ENCODE measurements at places on chromosomes 16 and 17.

- DNase-seq = no peak
Observed at GRCh38 chr17:40347319-40348135, 17.0 kb downstream of the GJD3 start.

DNA sequence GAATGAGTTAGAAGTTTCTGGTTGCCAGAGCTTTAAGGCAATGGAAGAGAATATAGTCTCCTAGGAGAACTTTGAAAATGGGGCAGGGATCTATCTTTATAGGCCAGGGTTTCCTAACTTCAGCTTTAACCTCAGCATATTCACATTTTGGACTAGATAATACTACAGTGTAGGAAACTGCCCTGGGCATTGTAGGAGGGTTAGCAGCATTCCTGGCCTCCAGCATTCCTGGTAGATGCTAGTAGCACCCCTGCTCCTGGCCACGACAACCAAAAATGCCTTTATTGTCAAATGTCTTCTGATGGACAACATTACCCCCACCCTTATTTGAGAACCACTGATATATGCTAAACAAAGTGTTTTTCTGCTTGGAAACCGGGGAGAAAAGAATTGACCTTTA is 27.8 kb upstream of the MYO18A start:
- no peak for DNase-seq

DNA sequence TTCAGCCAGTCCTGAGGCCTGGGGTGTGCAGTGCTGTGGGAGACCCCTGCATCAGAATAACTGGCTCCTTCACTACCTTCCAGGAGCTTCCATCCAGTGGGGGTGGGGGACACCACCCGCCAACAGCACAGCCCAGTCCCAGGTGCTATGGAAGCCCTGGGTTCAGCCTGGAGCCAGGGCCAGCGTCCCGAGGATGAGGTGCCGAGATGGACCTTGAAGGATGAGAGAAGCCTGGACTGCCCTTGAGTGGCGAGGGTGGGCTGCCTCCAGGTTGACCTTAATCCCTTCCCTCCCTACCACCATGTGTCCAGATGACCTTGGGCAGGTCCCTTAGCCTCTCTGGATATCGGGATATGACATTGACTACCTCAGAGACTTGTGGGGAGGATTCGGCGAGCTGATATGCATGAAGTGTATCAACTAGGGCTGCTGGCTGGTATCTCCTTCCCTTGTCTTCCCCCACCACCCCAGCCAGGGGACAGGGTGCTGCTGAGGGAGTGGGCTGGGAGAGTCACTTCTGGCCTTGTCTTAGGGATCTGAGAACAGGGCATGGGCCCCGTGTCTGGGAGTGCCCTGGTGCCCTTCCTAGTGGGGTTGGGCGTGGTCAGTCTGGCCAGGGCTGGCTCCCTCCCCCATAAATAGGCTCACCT is 14.2 kb upstream of the LASP1NB start:
- no peak for DNase-seq

GRCh38 chr17:41667280-41668041 is 21.2 kb upstream of the EIF1 start:
- DNase-seq = no peak

DNA sequence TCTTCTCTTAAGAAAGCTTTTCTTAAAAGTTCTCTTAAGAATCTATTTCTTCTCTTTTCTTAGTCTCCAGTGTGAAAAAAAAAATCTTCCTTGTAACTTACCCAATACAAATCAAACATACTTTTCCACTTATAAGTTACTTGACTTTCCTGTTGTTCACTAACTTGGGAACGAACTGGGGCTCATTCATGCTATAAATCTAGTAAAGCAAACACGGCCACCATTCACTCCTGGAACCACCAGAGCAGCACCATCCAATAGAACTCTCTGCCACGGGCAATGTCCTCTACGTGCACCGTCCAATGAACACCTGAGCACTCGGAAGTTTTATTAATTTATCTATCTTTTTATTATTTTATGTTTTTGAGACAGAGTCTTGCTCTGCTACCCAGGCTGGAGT is 20.8 kb downstream of the SRP68 start:
- no peak for DNase-seq

- DNase-seq = peak; percentile 41
Observed at GRCh38 chr16:85718682-85719081, 29.9 kb upstream of the GINS2 start.

DNA sequence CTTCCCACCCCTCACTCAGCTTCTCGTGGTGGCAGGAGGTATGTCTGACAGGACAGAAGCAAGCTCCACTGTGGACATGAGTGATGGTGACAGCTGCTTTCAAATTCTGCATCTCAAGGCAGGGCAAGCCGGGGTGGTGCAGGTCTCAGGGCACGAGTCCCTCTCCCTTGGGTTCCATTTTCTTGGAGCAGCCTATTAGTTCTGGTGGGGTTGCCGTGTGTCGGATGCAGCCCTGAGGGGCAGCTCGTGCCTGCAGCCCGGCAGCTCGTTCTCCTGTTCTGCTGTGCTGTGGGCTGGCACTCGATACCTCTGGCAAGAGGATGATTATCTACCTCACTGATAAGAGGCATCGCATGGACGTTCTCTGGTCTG is 16.5 kb upstream of the CLEC18C start:
- DNase-seq = no peak

GRCh38 chr17:64209983-64210382 is 53.1 kb downstream of the TEX2 start:
- DNase-seq = no peak

GRCh38 chr17:65892912-65893377 is 299.0 kb downstream of the CEP112 start:
- DNase-seq = no peak

- DNase-seq = no peak
Observed at GRCh38 chr17:82984751-82985427, 94.5 kb upstream of the METRNL start.

DNA sequence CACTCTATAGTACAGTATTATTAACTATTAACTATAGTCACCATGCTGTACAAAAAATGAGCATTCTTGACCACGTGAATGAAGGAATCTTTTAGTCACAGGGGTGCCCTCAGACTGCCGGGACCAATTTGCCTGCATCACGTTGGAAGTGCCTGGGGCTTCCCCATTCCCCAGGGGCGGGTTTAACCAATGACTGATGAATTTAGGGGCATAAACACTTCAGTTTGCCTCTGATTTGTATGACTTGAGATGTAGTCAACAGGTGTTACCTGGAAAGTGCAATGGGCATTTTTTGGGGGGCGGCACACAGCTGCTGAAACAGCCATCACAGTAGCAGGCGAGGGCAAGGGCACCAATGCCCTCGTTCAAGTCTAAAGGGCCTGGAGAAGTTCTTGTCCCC is 8.7 kb upstream of the PYY start:
- no peak for DNase-seq

- DNase-seq = no peak
Observed at GRCh38 chr16:88365244-88365865, 17.4 kb upstream of the ZNF469 start.

GRCh38 chr17:20121359-20122253 is 112.4 kb downstream of the SPECC1 start:
- DNase-seq = peak; percentile 78

DNA sequence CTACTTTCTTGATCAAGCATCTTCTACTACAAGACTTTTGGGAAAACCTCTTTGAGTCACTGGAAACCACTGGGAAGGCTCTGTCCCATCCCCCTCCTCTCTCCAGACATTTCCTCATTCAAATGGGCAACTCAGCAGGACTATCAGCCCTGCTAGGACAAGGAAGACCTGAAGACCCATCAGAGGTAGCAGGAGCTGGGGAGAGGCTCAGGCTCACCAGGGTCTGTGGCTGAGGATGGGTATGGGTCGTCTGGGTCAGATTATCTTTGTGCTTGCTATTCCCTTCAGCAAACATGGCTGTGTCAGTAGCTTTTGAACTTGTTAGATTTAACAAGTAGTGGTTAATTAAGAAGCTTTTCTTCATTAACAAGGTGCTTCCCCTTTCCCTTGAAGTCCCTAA is 15.0 kb upstream of the NF1 start:
- DNase-seq = no peak

- DNase-seq = no peak
Observed at GRCh38 chr16:10196999-10197398, 14.8 kb upstream of the GRIN2A start.

DNA sequence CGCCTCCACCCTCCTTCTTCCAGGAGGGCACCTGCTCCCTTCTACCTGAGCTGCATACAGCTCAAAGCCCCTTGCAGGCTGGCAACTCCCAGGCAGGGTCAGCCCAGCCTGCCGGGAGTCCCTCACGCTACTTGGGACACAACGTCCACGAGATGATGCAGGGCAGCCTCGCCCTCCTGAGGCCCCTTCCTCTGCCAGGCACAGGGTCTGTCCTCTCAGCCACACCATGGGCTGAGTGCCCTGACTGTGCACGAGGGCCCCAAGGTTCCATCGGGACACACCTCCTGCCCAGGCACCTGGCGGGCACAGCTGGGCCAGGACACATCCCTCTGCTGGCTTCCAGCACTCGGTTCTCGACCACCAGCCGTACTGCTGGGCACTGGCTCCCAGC is 30.9 kb upstream of the ZC3H18 start:
- DNase-seq = no peak

DNA sequence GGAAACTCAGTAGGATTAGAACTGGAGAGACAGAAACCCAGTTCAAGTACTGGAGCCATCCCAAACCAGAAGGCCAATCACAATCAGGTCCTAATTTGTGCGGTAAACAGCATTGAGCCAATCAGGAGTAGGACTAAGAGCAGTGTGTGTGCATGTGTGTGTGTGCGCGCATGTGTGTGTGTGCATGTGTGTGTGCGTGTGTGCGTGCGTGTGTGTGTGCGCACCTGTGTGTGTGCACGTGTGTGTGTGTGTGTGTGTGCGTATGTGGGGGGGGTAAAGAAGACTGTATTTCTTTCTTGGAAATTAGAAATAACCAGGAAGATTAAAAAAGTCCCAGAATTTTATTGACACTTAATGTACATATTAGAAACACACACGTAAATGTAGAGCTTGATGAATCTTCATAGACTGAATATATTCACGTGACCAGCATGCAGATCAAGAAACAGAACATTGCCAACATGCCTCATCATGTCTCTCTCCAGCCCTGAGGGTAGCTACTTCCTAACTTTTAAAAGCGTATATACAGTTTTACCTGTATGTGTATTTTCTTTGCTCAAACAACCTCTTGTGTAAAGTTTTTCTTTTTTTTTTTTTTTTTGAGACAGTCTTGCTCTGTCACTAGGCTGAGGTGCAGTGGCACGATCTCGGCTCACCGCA is 919 bp upstream of the DHRS7C start:
- DNase-seq = no peak

- DNase-seq = no peak
Observed at GRCh38 chr16:27792486-27793248, 242.7 kb downstream of the KATNIP start.

- DNase-seq = peak; percentile 28
Observed at GRCh38 chr17:42937712-42938596, 26.3 kb downstream of the AARSD1 start.

GRCh38 chr17:70123193-70123592 is 46.1 kb upstream of the KCNJ2 start:
- DNase-seq = no peak

DNA sequence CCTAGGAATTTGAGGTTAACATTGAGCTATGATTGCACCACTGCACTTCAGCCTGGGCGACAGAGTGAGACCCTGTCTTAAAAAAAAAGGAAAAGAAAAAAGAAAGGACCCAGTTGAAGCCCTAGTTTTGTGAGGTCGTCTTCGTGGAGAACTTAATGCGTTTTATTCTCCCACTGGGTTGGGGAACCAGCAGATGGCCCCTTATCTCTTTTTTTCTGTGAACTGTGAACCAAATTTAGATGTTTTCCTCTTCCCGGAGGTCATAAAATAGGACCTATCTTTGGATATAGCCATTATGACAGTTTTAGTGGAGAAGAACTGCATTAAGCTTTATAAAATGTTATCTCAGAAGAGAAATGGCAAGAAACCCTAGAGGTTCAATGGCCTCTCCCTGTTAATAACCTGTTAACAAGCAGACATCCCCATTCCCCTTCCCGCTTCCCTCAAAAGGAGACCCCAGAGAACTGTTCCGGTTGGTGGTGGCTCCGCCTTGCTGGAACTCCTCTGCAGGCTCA is 23.5 kb downstream of the KIAA0513 start:
- DNase-seq = no peak

- no peak for DNase-seq
Observed at GRCh38 chr17:73720187-73720834, 76.1 kb upstream of the SDK2 start.

GRCh38 chr17:20244671-20245070 is 222.7 kb downstream of the LGALS9B start:
- no peak for DNase-seq

- no peak for DNase-seq
Observed at GRCh38 chr16:1057252-1057932, 15.2 kb upstream of the SSTR5 start.

GRCh38 chr17:83108709-83109108 is 29.3 kb downstream of the METRNL start:
- DNase-seq = no peak

GRCh38 chr17:17028059-17028877 is 14.0 kb upstream of the MPRIP start:
- DNase-seq = peak; percentile 93

- DNase-seq = no peak
Observed at GRCh38 chr17:21381076-21381706, 5.0 kb downstream of the KCNJ12 start.

- no peak for DNase-seq
Observed at GRCh38 chr17:3772764-3773163, 28.2 kb downstream of the ITGAE start.

DNA sequence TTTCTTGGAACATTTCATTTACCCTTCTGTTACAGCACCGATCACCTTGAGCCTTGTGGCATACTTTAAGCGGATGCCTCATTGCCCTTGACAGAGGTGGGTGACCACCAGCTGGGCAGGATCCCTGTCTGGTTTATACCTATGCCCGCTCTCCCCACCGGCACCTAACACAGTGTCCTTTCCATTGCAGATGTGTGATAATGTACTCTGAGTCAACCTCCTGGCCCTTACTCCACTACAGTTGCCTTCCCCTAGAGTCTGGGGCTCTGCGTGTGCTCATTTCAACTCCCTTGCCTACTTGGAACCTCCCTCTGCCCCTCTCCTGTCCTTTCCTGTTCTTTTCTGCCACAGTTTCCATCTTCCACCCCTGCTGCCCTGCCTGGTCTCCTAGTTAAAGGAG is 60.2 kb upstream of the MED13 start:
- no peak for DNase-seq

DNA sequence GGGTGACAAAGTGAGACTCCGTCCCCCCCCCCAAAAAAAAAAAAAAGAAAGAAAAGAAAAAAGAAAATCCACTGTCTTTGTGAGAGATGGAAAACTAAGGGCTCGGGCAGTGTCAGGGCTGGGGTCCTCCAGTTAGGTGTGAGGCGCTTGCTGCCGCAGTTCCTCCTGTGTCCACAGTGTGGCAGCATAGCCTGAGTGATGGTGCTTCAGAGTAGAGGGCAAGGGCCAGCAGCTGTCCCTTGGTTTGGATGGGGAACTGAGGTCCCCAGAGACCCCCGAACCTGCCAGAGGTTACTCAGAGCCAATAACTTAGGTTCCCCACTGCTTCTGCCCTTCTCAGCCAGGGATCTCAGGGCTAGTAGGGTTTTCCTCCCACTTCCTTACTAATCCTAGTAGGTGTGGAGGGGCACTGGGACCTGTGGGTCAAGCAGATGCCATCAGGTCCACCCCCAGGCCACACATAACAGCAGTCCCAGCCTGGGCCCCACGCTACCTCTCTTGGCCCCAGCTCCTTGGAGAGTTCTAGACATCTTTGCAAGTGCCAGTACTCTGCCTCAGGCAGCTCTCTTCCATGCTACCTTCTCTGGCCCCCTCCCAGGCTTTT is 7.9 kb upstream of the LLGL1 start:
- peak; percentile 52 for DNase-seq

Measured in NCI-H1694 (cell line).